ENCODE measurements at places on chromosomes 11 and 22.

DNA sequence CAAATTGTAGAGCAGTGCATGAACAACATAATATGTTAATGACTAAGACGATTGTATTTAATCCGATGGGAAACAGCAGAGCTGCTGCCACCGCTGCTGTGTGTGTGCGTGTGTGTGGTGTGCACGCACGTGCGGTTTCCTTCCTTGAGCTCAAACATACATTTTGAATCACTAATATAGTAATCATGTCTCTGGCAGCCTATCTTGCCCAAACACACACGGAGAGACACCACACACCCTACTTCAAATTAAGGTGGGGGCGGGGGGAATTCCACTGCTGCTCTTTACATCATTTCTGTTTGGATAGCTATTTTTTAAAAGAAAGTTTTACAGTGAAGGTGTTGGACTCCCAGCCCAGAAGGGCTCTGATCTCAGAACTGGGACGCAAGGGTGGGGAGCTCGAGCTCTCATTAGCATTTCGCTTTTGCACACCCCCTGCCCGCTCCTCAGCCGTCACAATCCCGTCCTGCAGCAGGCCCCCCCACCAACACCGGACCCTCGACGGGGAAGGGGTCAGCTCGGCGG is 651 bp upstream of the FAM83F start:
- DNase-seq, result no peak

DNA sequence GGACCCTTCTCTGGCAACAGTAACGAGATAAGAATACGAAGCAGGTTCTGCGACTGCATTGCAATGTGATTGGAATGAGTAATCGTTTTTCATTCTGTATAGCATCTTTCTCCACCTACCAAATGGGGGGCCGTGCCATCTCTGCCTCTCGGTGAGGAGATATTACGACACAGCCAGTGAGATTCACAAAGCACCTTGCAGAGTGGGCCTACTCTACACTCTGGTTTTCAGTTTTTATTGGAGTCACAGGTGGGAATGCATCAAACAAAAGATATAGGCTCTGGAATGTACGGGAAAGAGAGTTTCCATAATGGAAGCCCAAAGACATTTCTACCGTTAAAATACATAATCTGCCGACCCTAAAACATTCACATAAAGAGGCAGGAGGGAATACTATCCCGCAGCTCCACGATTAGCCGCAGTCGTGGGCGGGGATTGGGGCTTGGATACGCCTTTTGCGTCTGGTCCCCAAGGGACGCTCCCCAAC is 423 bp upstream of the RTN3 start:
- no peak for DNase-seq

GRCh38 chr11:11946878-11947277 is 61.5 kb downstream of the DKK3 start:
- no peak for DNase-seq

GRCh38 chr22:47047321-47048122 is 285.1 kb downstream of the TBC1D22A start:
- no peak for DNase-seq

DNA sequence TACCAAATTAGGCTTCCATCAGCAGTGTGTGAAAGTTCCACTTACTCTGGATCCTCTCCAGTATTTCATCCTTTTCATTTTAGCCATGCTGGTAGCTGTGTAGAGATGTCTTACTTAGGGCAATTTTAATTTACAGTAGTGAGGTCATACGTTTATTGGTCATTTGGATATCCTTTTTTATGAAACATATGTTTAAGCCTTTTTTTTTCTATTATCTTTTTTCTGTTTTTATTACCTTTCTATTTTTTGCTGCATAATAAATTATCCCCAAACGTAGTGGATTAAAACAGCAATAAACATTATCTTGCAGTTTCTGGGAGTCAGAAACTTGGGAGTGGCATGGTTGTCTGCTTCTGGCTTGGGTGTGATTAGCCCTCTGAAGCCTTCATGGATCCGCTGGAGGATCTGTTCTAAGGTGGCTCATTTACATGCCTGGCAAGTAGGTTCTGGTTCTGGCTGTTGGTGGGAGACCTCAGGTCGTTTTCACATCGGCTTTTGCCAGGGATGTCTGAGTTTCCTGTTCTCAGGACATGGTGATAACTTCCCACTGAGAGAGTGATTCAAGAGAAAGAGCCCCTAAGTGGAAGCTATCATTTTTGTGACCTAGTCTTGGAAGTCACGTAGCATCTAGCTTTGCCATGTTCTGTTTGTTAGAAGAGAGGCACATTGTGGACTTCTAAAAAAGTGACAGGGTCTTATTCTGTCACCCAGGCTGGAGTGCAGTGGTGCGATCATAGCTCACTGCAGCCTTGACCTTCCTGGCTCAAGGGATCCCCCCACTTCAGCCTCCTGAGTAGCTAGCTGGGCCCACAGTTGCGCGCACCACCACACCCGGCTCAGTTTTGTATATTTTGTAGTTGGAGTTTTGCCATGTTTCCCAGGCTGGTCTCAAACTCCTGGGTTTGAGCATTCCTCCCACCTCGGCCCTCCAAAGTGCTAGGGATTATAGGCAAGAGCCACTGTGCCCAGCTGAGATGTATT is 38.6 kb downstream of the PPP6R3 start:
- DNase-seq, result no peak

GRCh38 chr11:2803186-2804091 is 82.1 kb downstream of the CDKN1C start:
- no peak for DNase-seq

DNA sequence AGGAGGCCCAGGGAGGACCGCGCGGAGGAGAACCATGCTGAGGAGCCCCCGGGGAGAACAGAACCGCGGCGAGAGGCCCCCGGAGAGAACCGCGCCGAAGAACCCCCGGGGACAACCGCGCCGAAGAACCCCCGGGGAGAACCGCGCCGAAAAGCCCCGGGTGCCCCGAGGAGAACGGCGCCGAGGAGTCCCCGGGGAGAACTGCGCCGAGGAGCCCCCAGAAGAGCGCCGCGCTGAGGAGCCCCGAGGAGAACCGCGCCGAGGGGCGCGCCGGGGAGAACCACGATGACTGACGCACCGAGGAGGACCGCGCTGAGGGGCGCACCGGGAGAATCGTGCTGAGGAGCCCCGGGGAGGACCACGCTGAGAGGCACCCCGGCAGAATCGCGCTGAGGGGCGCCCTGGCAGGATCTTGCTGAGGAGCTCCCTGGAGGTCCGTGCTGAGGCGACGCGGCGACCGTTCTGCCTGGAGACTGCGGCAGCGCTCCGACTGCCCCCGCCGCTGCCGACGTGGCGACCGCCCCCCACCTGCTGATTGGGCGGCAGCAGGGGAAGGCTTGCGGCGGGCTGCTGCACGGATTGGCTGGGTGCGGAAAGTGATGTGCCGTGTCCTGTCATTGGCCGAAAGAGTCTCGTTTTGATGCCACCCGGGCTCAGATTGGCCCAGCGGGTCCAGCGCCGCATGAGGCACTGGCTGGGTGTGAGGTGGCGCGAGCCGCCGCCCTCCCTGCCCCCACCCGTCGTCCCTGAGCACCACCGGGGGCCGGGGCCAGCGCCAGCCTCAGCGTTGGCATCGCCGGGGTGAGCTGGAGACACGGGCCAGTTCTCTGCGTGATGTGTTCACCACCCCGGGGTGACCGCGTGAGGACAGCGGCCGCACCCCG is at the start of gene KCNQ1OT1:
TSS of gene KCNQ1OT1 (minus strand) at position 464 of the 884 bp plus-strand sequence.
- DNase-seq, result peak; percentile 42

DNA sequence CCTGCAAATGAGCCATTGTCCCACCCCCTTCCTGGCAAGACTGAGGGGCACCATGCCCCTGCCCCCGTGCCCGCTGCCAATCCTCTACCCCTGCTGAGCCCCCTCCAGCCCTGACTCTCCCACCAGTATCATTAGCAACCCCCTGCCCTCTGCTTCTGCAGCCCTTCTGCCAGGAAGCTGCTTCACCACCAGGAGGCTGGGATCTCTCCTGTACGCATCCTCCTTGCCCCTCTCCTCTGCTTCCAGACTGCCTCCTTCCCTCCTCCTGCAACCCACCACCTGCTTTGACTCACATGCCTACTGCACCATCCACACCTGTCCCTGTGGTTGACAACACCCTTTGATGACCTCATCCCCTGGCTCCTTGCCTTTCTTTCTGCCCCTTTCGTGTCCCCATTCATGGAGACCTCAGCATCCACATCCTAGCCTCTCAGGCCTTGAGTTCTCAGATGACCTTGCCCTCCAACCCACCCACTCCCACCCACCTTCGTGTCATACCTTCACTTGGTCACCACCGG is 13.4 kb upstream of the PNPLA3 start:
- DNase-seq, result no peak

GRCh38 chr11:35115688-35116030 is 23.3 kb upstream of the CD44 start:
- DNase-seq, result no peak

DNA sequence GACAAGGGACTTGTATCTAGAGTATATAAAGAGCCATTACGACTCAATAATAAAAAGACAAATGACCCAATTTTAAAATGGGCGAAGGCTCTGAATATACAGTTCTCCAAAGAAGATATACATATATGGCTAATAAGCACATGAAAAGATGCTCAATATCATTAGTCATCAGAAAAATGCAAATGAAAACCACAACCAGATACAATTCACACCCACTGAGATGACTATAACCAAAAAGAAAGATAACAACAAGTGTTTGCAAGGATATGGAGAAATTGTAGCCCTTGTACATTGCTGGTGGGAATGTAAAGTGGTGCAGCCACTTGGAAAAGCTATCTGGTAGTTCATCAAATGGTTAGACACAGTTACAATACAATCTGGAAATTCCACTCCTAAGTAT is 96.3 kb downstream of the TRIM29 start:
- no peak for DNase-seq

GRCh38 chr11:66891851-66892660 is 35.2 kb downstream of the LRFN4 start:
- DNase-seq, result no peak

GRCh38 chr22:47781427-47782111 is 1019.1 kb downstream of the TBC1D22A start:
- no peak for DNase-seq

- no peak for DNase-seq
Measured at GRCh38 chr11:87437844-87438223, 400.1 kb downstream of the TMEM135 start.

DNA sequence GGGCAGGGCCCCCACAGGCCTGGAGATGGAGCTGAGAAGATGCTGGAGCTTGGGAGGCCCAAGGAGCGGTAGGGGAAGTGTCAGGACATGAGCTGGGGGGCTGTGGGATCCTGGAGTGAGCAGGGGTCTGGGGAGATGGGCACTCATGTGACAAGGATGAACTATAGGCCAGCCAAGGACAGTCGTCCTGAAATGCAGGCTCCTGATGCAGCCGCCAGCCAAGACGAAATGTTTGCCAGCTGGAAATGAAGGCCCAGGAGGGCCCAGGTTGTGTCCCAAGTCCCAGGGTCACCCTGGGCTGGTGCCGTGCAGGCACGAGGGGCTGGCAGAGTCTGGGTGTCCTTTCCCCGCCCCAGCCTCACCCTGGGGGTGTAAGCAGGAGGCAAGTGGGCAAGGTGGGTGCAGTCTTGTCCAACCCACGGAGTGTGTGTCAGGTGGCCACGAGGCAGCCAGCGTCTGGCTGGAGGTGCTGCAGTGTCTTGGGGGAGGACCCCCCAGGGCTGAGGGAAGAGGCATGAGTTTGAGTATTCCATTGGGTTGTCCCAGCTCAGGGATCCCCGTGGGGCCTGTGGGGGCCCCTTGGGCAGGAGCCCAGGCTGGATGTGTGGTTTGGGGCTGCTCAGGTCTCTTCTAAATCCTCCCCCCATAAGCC is 21.4 kb downstream of the MRGPRG start:
- no peak for DNase-seq

- no peak for DNase-seq
Measured at GRCh38 chr11:8724682-8725081, 42.1 kb downstream of the RPL27A start.

DNA sequence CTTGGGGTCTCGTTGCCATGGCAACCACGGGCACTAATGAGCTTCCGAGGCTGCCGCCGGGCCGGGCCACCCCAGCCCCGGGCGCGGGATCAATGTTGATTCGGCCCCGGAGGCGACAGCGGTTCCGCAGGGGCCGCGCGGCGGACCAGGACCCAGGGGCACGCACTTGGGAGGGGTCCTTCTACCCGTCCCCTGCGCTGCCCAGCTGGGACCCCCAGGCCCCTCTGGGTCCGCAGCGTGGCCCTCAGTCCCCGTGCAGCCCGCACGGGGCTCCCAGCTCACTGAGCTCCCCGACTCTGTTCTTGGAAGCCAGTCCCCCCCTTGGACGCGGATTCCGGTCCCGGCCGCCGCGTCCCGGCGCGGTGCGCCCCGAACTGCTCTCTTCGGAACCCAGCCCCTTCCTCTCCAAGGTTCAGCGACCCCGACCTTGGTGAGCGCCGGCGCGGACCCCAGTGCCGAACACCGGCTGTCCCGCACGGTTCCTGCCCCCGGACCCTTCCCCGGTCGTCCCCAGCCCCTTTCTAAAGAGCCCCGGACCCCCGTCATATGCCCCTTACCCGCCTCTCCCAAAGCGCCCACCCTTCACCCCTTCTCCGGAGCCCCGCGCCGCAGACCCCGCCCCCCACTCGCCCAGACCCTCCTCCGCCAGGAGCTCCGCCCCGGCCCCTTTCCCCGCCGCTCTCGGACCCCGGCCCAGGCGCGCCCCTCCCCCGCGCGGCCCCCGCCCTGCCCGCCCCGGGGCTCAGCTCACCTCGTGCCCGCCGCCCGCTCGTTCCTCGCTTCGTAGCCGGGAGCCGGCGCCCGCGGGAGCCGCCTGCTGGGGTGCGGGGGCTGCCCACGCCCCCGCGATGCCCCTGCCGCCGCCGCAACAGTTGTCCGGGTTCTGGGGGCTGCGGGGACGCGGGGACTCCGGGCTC is 18.3 kb upstream of the SHISAL1 start:
- no peak for DNase-seq

DNA sequence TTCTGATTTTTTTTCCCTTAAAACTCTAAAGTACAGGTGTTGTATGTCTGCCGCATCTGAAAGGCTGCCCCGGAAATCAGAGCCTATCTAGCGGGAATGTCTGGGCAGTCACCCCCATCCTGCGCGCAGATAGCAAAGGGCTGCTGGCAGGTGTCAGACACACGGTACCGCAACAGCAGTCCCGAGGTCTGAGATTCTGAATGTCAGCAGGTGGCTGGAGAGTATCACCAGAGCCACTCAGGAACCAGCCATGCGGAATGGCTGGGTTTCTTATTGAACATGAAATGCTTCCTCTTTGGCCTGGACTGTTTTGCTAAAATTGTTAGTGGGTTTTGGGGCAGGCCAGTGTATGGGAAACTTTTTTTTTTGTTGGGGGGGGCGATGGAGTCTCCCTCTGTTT is 53.3 kb downstream of the CERK start:
- DNase-seq, result no peak

DNA sequence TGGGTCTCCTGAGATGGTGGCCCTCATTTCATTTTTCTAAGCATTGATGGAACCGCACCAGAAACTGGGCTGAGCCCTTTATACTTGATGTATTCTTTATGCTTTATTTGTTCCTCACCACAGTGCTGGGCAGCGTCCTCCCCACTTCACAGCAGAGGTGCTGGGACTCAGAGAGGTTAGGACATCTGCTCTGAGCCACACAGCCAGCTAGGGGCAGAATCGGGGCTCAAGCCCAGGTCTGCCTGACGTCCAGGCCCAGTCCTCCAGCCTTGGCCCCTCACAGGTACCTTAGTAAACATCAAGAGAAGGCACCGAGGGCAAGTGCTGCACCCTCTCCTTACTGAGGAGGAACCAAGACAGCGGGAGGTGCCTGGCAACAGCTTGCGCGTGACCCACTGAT is 20.2 kb upstream of the SHISAL1 start:
- DNase-seq, result no peak

GRCh38 chr22:35625763-35626432 is 8.8 kb upstream of the MB start:
- no peak for DNase-seq

GRCh38 chr11:17604915-17605233 is 57.8 kb downstream of the OTOG start:
- DNase-seq, result no peak

GRCh38 chr11:122095681-122096262 is 20.2 kb downstream of the BLID start:
- DNase-seq, result no peak

GRCh38 chr11:32529994-32530588 is 53.5 kb upstream of the EIF3M start:
- no peak for DNase-seq
